ENCODE measurements at places on chromosomes 5 and 9.
A peak's percentile ranks its signal among the peaks of the same experiment; 100 is the strongest.

- DNase-seq, result no peak
Measured at GRCh38 chr5:84218546-84218945, 166.1 kb downstream of the EDIL3 start.

DNA sequence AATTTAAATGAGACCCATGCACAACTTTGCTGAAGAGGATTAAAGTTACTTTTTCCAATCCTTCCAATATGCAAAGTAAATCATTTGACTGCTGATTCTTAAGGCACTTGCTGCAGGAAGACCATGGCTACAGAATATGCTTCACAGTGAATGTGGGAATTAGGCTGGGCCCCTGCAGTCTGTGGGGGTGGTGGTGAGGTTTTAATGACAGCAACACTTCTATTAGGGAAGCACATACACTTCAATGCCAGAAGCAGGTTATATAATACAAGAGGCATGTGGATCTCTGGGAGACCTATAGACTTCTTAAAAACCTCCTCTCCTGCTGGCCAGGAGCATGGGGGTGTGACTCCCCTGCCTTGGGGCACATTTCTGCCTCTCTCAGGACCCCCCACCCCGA lies 124.5 kb upstream of the KLF9 start:
- DNase-seq, result no peak

DNA sequence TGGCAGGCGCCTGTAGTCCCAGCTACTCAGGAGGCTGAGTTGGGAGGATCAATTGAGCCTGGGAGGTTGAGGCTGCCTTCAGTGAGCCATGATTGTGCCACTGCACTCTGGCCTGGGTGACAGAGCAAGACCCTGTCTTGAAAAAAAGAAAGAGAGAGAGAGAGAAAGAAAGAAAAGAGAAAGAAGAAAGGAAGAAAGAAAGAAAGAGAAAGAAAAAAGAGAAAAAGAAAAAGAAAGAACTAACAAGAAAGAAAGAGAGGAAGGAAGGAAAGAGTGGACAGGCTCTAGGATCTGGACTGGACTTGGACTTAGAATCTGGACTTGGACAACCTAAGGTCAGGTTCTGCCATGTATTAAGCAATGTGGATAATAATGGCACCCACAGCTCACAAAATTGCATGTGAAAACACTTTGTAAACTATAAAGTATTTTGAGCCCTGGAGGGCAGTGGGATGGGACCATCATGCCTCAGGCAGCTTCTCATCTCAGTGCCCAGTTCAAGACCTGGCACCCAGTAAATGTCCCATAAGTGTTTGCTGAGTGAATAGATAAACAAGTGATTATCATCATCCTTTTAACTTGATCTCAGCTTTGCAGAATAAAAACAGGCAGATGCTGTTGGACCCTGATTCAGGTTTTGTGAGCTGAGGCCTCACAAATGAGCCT lies 12.8 kb upstream of the PHF19 start:
- DNase-seq, result no peak

GRCh38 chr5:44663991-44664710 lies 144.6 kb upstream of the MRPS30 start:
- no peak for DNase-seq

DNA sequence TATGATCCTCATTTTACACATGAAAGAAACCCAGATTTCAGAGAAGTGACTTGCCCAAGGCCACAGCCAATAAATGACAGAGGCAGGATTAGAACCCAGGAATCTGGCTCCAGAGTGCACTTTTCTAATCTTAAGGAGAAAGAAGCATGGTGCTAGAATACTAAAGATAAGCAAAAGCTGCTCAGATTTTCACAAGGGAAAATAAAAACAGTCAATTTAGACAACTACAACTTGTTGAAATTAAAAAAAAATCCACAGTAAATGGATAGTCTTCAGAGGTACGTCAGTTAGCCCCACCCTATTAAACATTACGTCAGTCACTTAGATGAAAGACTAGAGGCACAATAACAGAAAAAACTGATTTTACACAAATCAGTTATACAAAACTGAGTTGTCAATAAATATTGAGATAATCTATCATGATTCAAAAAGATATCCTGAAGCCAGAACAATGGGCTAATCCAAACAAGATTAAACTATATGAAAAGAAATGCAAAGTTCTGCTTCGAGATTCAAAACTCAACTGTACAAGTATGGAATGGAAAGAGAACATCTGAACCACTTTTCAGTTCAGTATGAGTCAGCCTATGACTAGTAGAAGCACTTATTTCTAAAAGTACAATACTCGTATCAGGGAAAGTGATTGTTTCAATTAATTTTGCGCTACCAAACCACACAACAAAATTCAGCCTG lies 9.3 kb downstream of the TMEM245 start:
- no peak for DNase-seq

GRCh38 chr5:116998024-116998423 lies 423.4 kb upstream of the SEMA6A start:
- no peak for DNase-seq

- DNase-seq, result no peak
Measured at GRCh38 chr9:7676609-7677156, 122.9 kb downstream of the DMAC1 start.

- no peak for DNase-seq
Measured at GRCh38 chr9:91391412-91391811, 29.7 kb upstream of the AUH start.

GRCh38 chr5:158718738-158719505 lies 380.8 kb downstream of the EBF1 start:
- no peak for DNase-seq

- DNase-seq, result no peak
Measured at GRCh38 chr9:98943682-98944056, at the start of gene COL15A1. TSS of gene COL15A1 (plus strand) at chr9:98943907. CDS start at chr9:98944062, 155 bp downstream.

DNA sequence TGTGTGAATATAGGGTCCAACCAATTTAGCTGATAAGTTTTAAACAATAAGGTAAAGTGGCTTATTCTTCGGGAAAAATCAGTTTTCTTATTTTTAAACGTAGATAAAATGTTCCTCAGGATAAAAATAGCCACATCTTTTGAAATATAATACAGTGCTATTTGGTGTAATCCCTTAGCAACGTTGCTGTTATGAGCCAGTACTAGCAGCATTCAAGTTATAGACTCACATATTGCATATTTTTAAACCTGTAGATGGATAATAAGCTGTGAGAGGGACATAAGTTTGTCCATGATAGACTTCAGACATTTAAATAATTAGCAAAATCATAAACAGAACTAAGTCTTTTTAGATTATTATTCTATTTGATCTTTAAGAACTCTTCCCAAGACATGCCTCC lies 6.3 kb downstream of the PDE4D start:
- DNase-seq, result no peak

DNA sequence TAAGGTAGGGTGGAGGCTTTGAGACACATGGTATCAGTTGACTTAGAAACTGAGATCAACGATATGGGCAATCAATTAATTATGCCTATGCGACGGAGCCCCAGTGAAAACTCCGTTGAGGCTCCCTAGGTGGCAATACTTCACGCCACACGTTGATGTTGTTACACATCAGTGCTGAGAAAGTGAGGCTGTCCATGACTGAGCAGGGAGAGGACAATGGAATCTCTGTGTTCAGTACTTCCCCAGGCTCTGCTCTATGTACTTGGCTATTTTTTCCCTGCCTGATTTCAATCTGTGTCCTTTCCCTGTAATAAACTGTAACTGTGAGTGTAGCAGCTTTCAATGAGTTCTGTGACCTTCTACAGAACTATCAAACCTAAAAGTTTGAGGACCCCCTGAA lies 211.7 kb downstream of the SNCAIP start:
- no peak for DNase-seq

GRCh38 chr9:122086873-122087272 lies 6.2 kb downstream of the TTLL11 start:
- no peak for DNase-seq

DNA sequence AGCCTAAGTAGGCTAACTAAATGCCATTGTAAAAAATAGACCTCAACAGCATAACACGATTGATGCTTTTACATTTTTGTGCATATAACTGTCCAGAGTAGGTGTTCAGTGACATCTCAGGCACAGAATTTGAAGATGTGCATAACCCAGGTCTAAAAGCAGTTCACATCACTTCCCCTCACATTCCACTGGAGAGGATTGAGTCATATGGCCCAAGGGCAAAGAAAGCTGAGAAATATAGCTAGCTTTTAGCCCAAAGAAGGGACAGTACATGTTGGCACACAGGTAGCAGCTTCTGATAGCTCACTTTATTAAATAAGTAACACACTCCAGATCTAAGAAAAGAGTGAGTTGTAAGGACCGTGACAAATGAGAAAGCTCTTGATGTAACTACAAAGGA lies 2259.5 kb upstream of the WWC1 start:
- DNase-seq, result no peak

- DNase-seq, result no peak
Measured at GRCh38 chr5:60354311-60354710, 345.7 kb downstream of the DEPDC1B start.

GRCh38 chr9:108552459-108553040 lies 303.2 kb downstream of the ACTL7B start:
- peak; percentile 75 for DNase-seq

- DNase-seq, result no peak
Measured at GRCh38 chr5:135534609-135535419, 950 bp downstream of the NEUROG1 start.

DNA sequence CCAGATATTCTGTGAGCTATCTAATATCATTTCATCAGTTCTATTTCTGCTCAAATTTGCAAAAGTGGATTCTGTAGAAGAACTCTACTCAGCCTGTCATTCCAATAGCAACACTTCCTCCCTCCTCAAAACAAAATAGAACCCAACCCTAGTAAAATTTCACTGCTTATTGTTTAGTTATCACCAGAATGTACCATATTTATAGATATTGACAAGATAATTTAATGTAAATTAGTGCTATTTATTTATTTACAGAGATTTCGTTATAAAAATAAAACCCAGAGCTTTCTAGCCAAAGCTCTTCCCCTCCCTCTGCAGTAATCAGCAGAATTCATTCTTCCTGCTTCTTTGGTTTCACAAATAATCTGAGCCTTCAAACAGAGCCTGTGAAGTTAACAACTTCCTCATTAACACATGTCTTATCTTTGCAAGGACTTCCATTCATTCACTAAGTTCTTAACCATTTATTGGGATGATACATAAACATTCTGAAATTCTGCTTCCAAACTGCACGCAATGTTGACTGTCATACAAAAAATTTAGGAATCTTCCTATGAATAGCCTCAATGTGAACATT lies 73.7 kb upstream of the PJA2 start:
- no peak for DNase-seq

DNA sequence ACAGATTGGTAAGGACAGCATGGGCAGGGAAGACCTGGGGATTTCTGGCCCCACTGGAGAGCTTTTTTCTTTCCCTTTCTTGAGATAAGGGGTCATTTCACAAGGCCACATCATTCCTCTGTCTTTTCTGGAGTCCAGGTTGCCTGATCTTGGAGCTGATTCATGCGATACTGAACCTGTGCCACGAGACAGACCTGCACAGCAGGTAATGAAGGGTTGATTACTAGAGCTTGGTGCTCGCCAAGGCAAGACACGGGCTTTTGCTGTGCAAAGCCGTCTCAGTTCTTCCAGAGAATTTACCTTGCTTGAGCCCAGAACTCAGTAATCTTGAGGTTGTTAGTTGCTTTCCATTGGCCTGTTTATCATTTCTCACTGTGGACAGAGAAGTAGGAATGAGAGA lies 39.2 kb downstream of the NUP188 start:
- DNase-seq, result no peak

GRCh38 chr5:1111727-1112289 lies at the start of gene SLC12A7:
TSS of gene SLC12A7 (minus strand) at chr5:1112063. CDS start at chr5:1111991, 72 bp downstream.
- DNase-seq, result peak; percentile 84

DNA sequence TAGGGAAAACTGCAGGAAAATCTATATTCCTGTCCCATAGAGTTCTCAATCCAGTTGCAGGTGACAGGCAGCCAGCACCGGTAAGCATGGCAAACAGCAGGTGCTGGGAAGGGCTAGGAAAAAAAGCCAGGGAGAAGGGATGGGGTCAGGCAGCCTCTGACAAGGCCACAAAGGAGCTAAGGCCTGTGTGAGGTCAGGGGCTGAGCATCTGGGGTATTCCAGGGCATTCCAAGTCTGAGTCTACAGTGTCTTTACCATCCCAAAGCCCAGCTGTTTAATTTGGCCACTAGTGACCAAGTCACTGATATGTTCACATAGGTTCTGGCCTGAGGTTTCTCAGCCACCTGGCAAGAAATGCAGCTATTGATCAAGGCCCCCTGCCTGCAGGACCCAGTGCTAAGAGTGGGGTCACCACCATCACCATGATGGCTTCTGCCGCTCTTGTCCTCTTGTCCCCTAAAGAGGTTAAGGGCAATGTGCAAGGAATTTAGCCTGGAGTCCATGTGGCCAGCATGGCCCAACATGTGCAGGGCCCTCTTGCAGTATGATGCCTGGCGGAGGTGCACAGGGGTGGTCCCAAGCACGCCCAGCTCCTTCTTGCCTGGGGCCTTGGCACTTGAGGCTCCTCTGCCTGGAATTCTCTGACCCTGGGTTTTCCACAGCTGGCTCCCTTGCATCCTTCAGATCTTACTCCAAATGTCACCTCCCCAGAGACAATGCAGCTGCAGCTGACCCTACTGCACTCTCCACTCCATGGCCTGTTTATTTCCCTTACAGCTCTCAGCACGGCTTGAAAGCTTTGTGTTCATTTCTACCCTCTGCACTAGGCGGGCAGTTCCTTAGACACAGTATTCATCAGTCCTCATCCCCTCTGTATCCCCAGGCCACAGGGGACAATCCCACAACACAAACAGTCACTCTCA lies 213.1 kb downstream of the MSX2 start:
- no peak for DNase-seq

- DNase-seq, result no peak
Measured at GRCh38 chr9:16721972-16722371, 148.5 kb downstream of the BNC2 start.

DNA sequence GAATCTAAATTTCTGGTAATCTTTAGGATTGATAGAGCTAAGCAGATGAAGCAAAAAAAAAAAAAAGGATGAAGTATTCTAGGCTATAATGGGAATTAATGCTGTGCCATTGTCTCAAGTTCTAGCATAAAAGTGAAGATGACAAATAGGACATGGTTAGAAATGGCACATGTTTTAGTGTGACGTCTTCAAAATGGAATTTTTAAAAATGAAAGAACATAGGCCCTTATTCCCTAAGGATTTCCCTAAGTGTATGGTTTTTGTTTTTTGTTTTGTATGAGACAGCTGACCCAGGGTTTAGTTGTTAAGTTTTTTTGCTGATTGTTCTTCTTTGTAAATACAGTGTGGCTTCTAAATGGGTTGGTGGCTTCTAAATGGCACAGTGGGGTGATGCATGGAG lies 7.1 kb downstream of the TLE4 start:
- DNase-seq, result no peak

DNA sequence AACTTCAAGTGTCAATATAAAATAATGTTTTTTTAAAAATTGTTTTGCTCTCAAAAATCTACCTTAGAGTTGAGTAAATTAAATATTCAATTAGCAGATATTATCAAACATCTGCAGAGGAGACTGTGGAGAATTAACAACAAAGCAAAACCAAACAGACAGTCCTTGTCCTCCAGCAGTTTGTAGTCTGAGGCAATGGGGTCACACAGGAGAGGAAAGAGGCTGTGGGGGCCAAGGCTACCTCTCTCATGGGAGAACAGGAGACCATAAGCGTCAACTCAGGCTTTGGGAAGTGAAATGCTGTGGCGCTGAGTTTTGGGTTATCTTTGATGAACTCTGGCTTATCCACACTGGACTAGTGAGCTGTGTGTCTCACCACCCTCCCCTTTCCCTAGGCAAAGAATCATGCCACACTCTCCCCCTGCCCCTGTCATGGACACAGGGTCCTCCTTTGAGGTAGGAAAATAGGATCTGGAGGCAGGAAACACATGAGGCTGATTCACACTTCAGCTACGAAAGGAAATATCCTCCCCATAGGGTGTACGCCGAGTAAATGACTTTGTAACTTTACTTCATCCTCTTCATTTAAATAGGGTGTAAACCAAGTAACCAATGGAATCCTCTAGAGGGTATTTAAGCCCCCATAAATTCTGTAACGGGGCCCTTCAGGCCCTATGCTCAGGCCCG lies 152.7 kb downstream of the FSTL4 start:
- DNase-seq, result no peak
